ENCODE measurements at places on chromosomes 11 and 22. TPM values are rescaled to one million over a fixed set of nuclear protein-coding genes. Genes with fewer than 3 reads are reported as not detected.

MYBPC3 gene
- total RNA-seq: 0.67 TPM

MIOX gene
- not detected for total RNA-seq

- peak; percentile 91 for DNase-seq
- H3K27me3 ChIP-seq: no peaks in the 10 kb centered on the region
- no peaks in the 10 kb centered on the region for H3K36me3 ChIP-seq
- H3K4me3 ChIP-seq: peak overlapping the region; percentile 83
- H3K27ac ChIP-seq: peak overlapping the region; percentile 59
- H3K4me1 ChIP-seq: peaks cover 26% of the 10 kb centered on the region
These were observed 876 bp upstream of the UBE2L6 start for GRCh38 chr11:57568330-57568766.

- no peaks in the 10 kb centered on the region for H3K4me1 ChIP-seq
- no peak for DNase-seq
- H3K27me3 ChIP-seq: no peaks in the 10 kb centered on the region
- no peaks in the 10 kb centered on the region for H3K36me3 ChIP-seq
These were observed 26.8 kb downstream of the TENM4 start for GRCh38 chr11:79414041-79414440.

DNA sequence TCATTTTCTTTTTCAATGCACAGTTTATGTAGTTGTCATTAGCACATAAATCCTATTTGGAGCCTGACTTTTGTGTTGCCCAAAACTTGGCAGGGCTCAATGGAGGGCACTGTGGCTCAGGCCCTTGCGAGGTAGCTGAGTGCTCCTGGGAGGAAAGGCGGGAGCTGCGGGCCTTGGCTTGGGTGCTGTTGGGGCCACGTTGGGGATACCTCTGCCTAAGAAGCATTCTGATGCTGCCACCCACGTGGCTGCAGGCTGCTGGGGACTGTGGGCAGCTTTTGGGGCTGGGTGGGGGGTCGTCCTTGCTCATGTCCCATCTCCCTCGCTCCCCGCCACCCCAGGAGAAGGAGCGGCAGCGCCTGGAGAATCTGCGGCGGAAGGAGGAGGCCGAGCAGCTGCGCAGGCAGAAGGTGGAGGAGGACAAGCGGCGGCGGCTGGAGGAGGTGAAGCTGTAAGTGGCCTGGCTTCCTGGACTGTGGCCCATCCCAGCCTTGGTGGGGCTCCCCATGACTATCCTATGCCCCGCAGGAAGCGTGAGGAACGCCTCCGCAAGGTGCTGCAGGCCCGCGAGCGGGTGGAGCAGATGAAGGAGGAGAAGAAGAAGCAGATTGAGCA is 20.9 kb downstream of the INCENP start:
- no peaks in the 10 kb centered on the region for H3K4me1 ChIP-seq
- H3K27me3 ChIP-seq: no peaks in the 10 kb centered on the region
- no peak for DNase-seq
- H3K27ac ChIP-seq: no peak overlapping the region
- no peaks in the 10 kb centered on the region for H3K36me3 ChIP-seq

DNA sequence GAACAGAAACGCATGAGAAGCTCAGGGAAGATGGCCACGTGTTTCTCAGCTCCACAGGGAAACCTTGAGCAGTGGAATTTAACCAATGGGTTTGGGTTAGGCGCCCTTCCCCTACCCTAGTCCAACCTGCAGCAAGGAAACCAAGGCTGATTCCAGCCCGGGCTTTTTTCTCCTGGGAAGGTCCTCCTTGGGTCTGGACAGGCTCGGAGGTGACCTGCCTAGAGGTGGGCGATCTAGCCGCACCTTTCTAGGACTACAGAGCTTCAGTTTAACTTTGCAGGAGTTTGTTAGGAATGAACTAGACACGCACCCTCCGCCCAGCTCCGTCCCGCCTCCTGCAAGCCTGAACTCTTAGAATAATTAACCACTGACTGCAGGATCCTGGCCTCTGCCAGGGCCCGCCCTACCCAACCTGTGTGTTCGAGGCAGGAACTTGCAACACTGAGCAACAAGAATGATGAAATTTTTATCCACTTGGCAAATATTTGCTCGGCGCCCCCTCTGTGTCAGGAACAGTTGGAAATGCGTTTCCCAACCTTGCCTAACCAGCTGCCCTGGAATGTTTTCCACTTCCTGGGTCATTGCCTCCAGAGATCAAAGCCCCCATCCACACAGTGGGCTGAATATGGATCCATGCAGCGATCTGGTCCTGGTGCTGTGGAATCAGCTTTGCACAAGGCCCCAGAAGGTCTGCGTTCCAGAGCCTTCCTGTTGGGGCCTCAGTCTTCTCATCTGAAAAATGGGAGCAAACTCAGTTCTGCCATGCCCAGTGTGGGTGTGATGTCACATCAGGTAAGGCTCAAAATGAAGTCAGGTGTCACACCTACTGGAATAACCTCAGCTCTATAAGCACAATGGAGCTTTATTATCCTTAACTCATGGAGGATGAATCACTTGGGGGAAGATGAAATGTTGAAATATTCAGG is 13.3 kb downstream of the MPST start:
- no peaks in the 10 kb centered on the region for H3K4me1 ChIP-seq
- no peaks in the 10 kb centered on the region for H3K36me3 ChIP-seq
- no peaks in the 10 kb centered on the region for H3K27me3 ChIP-seq
- no peak overlapping the region for H3K27ac ChIP-seq

DNA sequence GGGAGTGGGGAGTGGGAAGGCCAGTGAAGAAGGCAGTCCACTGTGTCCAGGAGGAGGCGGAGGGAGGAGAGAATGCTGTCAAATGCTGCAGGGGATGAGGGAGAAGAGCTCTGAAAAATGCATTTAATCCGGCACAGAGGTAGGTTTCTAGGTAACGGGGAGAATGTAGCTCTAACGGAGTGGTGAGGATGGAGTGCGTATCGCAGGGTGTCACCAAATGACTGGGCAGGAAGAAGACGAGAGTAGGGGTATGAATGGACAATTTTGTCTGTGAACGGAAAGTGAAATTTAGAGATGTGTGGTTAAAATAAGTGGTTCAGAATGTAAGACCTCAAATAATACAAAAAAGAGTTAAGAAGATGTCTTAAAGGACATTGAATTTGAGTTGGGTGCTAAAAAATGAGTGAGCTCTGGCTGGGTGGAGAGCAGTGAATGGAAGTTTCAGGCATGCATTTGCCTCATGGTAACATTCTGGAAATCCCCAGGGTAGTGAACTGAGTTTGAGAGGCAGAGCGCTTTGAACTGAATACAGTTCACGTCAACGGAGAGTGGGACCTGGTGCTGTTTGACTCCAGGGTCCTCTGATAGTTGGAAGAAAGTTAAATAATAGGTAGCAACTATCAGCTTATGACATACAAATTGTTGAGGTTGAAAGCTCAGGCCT is 81.3 kb upstream of the CADM1 start:
- H3K36me3 ChIP-seq: no peaks in the 10 kb centered on the region
- no peaks in the 10 kb centered on the region for H3K27me3 ChIP-seq
- no peak overlapping the region for H3K4me3 ChIP-seq
- H3K27ac ChIP-seq: no peak overlapping the region
- no peaks in the 10 kb centered on the region for H3K4me1 ChIP-seq

- no peak for DNase-seq
- H3K27me3 ChIP-seq: no peaks in the 10 kb centered on the region
- peaks cover 22% of the 10 kb centered on the region for H3K4me1 ChIP-seq
- H3K27ac ChIP-seq: no peak overlapping the region
- no peaks in the 10 kb centered on the region for H3K36me3 ChIP-seq
These were observed 4.2 kb downstream of the IL17REL start for GRCh38 chr22:50008151-50009040.

DNA sequence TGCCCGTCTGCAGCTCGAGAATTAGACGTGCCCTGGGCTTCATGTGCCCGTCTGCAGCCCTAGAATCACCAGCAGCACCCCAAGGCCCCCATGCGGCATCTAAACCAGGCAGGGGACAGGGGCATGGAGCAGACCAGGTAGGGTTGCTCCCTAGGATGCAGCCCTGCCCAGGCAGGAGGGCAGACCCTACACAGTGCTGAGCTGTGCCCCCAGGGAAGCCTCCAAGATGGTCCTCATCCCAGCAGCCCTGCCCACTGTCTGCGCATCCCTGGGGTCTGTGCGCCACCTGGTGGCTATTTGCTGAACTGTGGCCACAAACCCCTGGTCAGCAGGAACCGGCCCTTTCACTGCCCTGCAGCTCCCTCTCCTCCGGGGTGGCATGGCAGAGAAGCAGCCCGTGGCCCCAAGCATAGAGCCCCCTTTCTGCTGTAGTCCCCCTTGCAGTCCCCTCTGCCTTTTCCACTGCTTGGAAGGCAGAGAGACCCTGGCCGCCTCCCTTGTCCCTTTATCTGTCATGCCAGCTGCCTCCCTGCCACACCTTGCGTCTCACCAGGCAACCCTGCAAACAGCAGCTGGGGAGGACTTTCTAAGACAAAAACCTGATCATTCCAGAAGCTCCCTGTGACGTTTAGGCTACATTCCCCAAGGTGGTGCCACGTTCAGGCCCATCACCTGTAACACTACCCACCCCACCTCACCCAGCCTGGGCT is 86.6 kb downstream of the KCNQ1 start:
- H3K36me3 ChIP-seq: peaks cover 11% of the 10 kb centered on the region
- DNase-seq: peak; percentile 77
- H3K27me3 ChIP-seq: no peaks in the 10 kb centered on the region
- H3K4me3 ChIP-seq: no peak overlapping the region
- peaks cover 30% of the 10 kb centered on the region for H3K4me1 ChIP-seq
- no peak overlapping the region for H3K27ac ChIP-seq
